ENCODE measurements at places on chromosomes 7 and 10.

DNA sequence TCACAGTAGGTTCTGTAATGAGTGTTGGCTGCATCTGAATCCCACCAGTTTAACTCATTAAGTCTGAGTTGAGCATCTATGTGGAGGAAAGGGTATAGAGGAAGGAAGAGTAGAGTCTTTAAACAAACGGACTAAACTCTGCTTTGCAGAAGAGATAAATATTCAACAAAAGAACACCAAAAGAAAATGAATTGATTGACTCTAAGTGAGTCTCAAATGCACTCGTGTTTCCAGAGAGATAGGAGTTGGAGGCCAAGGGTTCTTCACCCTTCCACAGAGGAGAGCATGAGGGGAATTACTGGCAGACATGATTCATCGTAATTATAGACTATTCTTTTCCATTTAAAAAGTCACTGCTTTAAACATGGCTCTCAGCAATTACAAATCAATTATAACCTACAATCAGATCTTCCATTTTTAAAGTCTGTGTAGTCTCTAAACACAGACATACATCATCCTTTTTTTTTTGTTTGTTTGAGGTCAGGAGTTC is 56.3 kb downstream of the PLPP4 start:
- DNase-seq, result no peak

DNA sequence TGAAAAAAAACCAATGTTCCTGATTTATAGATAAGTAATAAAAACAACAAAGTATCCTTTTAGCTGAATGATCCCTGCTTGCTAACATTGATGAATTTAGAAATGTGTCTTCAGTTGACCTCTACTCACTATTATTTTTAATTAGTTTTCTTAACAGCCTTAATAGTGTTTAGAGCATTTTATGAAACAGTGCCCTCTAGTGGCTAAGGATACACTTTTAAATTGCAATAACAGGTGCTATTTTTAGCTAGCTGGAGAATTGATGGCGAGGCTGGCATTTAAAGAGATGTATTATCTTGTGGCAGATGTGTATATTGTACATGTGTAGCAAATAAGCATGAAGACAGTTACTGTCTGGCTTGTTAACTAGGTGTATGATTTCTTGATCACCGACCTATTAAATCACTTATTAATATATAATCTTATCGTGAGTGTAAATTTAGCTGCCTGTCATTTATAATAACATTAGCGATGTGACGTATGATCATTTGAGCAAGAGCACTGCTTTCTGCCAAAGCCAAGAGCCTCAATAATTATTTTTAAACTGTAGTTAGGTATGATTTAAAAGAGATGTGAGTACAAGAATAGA is 451.9 kb downstream of the DPP6 start:
- peak; percentile 69 for DNase-seq

GRCh38 chr7:34096198-34096651 is 190.9 kb downstream of the BMPER start:
- DNase-seq, result no peak

- DNase-seq, result no peak
Observed at GRCh38 chr10:62250594-62251198, 17.9 kb downstream of the RTKN2 start.

DNA sequence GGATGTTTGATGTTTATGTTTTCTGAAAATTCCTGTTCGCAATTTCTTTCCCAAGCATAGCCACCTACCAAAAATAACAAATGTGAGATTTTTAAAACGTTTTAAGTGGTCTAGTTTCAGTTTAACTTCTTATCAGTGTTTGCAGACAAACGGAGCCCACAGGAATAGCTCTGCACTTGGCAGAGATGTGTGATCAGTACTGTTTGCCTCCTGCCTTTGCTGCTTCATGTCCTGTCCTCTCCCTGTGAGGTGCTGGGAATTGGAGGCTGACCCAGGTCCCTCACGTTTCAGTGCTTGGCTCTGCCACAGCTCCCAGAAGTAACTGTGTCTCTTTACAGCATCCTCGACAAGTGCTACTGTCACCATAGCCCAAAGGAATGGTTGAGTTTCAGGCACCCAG is 1.2 kb downstream of the UCN3 start:
- DNase-seq, result no peak

DNA sequence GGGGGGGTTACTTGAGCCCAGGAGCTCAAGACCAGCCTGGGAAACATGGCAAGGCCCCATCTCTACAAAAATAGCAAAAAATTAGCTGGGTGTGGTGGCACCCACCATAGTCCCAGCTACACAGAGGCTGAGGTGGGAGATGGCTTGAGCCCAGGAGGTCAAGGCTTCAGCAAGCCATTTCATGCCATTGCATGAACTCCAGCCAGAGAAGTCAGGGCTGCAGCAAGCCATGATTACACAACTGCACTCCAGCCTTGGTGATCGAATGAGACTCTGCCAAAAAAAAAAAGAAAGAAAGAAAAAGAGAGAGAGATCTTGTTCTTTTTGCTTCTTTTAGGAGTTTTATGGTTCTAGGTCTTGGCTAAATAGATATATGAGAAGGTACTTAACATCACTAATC is 200.2 kb upstream of the PHYHIPL start:
- DNase-seq, result no peak

GRCh38 chr7:37945336-37945735 is 24.9 kb downstream of the EPDR1 start:
- DNase-seq, result no peak

DNA sequence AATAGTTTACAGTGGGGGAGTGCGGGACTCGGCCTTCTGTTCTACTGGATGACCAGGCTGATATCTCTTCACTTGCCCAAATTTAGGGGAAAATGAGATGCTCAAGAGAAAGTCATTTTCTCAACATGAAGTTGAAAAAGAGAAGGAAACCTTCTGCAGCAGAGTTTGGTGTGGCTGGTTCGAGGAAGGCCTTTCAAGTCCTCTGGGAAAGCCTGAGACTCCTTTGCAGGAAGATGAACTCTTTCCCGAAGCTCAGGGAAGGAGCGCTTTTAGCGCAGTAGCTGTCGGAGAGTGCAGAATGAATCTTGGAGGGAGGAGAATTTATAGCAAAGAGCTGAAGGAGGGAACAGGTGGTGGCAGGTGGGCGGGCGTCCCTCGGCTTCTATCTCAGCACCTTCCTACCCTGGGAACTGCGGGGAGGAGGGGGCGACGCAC is at the start of gene ATOH7:
Gene ATOH7, minus strand, starts transcription at position 297 of the 435 bp plus-strand sequence. CDS start 436 bp downstream, outside the sequence.
- DNase-seq, result no peak

DNA sequence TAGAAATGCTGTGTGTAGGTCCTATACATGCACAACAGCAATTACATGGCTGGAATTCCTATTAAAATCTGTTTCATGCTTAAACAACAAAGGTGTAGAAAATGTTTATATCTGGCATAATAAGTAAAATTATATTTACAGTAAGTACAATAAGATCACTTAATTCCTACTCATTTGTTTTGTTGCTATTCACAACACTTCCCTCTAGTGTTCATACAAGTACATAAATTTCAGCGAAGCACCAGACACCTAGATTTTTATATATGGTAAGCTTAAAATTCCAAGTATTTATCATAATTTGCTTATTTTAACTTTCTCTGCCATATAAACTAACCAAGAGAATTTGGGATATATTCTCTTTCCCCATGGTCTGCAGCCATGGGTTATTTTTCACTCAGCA is 51.8 kb upstream of the ANK3 start:
- no peak for DNase-seq

GRCh38 chr10:50470345-50470744 is 153.4 kb downstream of the SGMS1 start:
- no peak for DNase-seq

DNA sequence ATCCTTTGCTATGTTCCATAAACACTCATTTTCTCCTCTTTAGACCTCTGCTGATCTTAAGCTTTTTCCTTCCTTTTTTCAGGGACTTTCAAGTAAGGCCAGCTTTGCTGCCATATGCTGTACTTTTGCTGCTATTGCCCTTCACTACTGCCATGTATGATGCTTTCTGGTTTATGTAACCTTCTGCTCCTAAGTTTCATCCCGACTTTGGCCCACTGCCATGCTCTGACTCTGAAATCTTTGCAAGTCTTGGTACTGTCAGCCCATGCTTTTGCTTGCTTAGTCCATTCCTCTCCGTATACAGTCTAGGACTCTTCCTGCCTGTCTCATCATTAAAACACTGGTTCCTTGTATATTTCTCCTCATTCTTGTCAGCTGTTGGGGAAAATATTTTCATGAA is 152.4 kb downstream of the RNF133 start:
- no peak for DNase-seq

DNA sequence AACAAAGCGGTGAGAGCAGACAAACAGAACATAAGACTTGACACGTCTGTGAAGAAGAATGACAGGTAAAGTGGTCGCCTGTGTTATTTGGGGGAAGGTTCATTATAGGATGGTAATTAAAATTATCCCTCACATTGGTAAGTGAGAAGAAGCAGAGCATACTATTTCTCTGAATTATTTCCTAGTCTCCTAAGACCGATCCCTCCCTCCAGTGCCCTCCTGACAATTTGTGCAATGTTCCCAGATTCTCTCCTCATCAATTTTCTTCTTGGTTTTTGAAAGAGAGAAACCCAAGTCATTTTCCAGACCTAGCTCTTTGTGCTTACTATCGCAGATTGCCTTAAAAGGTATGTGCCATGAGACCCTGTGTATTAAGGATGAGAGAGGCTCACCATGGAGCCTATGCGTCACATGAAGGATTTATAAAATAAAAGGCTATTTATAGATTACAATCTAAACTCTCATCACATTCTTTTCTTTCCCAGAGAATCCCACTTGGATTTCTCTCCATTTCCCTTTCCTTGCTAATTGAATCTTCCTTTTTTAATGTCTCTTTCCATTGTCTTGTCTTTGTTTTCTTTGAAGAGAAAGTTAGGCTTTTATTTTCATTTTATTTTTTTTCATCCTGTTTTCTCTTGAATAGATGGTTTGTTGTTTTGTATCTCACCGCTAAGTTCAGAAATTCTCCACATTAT is 112.0 kb downstream of the PPP1R3A start:
- DNase-seq, result no peak

DNA sequence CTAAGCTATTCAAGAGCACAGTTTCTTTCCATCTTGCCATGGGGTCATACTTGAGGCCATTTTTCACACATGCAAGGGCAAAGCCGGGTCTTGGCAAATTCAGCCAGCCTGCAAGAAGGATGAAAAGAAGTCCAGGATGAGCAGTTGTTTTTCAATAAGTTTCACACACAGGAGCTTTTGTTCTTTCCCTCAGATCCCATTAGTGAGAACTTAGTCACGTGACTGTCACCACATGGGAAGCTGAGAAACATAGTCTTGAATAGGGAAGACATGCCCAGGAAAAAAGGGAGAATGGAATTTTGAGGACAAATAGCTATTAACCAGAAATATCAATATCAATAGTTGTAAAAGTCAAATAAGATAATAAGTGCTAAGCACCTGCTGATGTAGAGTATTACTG is 137.7 kb downstream of the AHR start:
- DNase-seq, result no peak

DNA sequence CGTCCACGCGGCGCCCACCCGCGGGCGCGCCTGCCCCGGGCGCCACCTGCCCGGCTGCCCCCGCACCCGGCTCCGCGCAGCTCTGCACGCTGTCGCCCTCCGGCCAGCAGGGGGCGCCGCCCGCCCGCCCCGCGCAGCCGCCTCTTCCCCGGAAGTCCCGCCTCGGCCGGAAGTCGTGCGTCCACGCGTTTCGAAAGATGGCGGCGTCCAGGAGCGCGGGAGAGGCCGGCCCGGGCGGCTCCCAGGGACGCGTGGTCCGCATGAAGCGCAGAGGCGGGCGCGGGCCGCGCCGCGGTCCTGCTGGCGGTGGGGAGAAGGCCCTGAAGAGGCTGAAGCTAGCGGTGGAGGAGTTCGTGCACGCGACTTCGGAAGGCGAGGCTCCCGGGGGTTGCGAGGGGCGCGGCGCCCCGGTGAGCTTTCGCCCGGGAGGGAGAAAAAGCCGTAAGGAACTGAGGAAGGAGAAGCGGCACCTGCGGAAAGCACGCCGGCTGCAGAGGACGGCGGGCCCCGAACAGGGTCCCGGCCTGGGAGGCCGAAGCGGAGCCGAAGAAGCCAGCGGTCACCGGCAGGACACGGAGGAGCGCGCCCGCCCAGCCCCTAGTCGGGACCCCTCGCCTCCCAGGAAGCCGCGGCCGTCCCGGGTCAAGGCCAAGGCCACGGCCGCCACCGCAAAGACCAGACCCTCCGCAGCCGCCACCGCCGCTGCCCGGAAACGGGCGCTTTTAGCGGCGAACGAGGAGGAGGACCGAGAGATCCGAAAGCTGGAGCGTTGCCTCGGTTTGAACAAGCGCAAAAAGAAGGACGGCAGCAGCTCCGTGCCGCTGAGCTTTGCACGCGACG is at the start of gene NOM1:
Gene NOM1, plus strand, starts transcription at position 172 of the 840 bp plus-strand sequence. Its CDS starts 26 bp downstream, at position 198.
- DNase-seq, result peak; percentile 89

GRCh38 chr10:36899652-36900051 is 225.7 kb upstream of the ANKRD30A start:
- no peak for DNase-seq

- DNase-seq, result no peak
Observed at GRCh38 chr7:133253519-133253875, 619 bp downstream of the EXOC4 start.

GRCh38 chr10:58384095-58384494 is 1.1 kb upstream of the TFAM start:
- no peak for DNase-seq

- no peak for DNase-seq
Observed at GRCh38 chr10:89062861-89063260, 72.3 kb downstream of the FAS start.

GRCh38 chr10:125409756-125410155 is 249.4 kb upstream of the CTBP2 start:
- DNase-seq, result no peak

GRCh38 chr7:147412782-147413556 is 1177.6 kb upstream of the C7orf33 start:
- DNase-seq, result no peak

DNA sequence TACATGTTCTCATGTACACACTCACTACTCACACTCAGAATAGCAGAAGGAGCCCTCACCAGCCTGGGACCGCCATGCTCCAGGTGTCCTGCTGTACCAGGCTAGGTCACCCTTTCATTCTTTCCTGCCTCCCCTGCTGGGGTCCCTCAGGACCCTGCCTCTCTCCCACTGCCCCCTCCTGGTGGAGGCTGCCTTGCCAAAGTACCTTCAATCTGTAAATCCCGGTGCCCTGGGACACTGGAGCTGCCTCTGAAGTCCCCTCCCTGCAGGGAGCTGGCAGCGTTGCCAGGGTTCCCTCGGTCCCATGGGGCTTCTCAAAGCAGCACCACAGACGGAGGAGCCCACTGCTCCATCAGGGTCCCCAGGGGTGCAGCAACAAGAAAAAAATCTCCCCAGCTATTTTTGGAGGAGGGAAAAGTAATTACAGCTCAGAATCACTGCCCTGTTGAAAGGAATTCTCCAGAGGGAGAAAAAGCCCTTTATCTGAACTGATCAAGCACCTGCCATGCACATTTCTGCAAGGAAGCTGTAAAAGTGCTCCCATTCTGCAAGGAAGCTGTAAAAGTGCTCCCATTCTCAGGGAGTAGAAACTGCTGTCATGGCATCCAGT is 259.9 kb downstream of the PTPRN2 start:
- no peak for DNase-seq

- DNase-seq, result no peak
Observed at GRCh38 chr10:48192881-48193450, 81.5 kb downstream of the FRMPD2 start.

GRCh38 chr10:5975641-5976473 is 1.5 kb downstream of the IL15RA start:
- DNase-seq, result no peak

GRCh38 chr7:74202841-74203556 is 6.8 kb upstream of the LAT2 start:
- DNase-seq, result no peak

GRCh38 chr10:83702731-83703130 is 436.6 kb upstream of the GHITM start:
- DNase-seq, result no peak

All from NCI-H2081 (cell line).